IPS DF 6.9 (cell line): ENCODE measurements at places on chromosomes 2 and 18.

GRCh38 chr2:238065071-238065846 lies 4.5 kb downstream of the SCLY start:
- DNase-seq, result no peak

DNA sequence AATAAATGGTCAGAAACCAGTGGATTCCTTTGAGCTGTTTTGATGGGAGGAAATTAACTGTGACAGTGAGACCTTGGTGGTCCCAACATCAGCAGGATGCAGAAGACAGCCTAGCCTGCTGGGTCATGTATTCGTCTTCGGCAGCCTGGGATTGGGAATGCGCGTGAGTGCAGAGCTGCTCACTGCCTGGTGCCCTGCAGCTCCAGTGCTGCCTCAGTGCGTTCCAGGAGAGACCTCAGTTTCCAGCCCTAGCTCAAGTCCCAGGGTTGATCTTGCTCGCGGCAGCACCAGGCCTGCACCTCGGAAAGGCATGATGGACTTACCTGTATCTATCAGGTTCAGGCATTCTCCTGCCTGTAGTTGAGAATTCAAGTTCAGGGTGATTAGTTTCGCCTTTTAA lies 203.9 kb downstream of the SH3RF3 start:
- DNase-seq, result no peak

DNA sequence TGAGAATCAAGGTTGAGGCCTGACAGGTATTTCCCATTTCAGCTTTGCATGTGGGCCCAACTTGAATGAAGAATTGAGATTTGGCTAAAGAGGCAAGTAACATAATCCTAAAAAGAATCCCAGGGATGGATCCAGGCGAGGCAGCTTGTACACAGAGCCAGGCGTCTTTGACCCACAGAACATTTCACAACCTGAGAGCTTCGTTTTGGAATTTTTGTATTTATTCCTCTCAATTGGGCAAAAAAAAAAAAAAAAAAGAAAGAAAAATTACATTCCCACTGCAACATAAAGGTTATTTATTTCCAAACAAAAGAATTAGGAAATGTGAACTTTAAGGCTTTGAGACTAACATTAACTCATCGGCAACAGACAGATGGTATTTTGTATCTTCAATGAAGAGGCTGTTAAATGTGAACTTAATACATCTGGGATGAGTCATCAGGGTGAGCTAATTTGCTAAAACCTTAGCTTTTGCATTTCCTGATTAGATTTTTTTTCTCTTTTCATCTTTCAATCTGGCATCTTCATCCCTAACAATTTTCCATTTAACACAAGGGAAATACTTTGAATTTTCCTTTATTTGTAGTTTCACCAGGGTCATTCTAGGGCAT lies 478.5 kb upstream of the TNP1 start:
- no peak for DNase-seq

GRCh38 chr2:28463211-28463816 lies 32.5 kb upstream of the PLB1 start:
- no peak for DNase-seq

GRCh38 chr2:118604371-118604770 lies 243.1 kb downstream of the EN1 start:
- no peak for DNase-seq

GRCh38 chr2:238843476-238843875 lies 4.4 kb upstream of the TWIST2 start:
- DNase-seq, result no peak

- no peak for DNase-seq
Measured at GRCh38 chr2:26564121-26564644, 77.0 kb downstream of the CIB4 start.

DNA sequence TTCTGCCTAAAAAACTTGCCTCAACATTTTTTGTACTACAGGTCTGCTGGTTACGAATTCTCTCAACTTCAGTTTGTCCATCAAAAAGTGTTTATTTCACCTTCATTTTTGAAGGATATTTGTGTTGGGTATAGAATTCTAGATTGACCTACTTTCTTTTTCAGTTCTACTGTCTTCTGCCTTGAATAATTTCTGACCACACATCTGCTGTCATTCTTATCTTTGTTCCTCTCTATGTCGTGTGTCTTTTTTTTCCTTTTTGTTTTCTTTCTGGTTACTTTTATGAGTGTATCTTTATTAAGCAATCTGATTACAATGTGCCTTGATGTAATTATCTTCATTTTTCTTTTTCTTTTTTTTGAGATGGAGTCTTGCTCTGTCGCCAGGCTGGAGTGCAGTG lies 25.3 kb downstream of the ADCY3 start:
- no peak for DNase-seq

- no peak for DNase-seq
Measured at GRCh38 chr2:196314780-196315179, 143.4 kb upstream of the STK17B start.

DNA sequence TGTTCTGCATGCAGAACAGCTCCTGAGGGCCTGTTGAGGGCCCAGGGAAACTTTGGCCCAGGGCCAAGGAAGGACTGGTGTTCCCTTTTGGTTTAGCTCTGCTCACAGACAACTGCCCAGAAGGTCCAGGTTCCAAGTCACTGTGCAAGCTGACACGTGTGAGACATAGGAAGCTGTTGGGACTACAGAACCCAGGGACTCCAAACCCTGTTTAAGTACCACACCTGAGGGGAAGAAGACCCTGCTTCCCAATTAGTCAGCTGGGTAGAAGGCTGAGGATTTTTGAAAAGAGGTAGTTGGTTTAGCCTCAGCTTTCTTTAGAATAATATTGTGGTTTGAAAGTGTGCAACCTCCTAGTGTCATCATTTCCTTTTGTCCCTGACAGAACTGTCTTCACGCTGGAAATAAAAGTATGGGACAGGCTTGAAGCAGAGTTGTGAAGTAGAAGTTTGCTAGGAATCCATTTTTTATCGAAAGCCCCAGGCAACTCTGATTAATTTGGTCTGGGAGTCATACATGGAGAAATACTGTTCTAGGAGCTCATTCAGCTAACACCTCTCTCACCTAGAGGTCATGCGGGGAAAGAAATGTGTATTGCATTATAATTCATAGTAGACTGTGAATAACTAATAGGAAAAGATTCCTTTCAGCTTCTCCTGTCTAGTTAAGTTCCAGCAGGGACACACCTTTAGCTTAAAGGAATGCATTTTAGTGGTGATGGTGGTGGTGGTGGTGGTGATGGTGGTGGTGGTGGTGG lies 19.9 kb upstream of the IL1RL1 start:
- DNase-seq, result no peak

DNA sequence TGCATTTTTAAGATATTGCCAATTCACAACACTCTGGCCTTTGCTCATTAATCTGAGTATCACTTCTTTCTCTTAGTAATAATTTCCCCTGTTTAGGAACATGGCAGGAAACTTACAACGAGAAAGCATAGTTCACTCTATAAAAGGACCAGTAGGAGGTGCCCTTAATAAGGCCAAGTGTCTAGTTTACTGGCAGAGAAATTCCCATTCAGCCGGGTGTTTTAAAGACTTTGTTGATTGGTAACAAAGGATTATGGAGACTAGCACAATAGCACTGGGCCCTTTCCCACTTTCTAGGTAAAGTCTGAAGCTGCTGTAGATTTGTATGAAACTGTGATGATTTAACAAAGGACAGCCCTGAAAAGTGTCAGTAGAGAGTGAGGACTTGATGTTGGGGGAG lies 3.1 kb downstream of the DCC start:
- DNase-seq, result no peak

- DNase-seq, result no peak
Measured at GRCh38 chr2:69477627-69478026, 40.4 kb upstream of the NFU1 start.

GRCh38 chr18:76952747-76953146 lies 130.4 kb downstream of the ZNF236 start:
- no peak for DNase-seq

- DNase-seq, result no peak
Measured at GRCh38 chr2:71928734-71929481, 218.8 kb downstream of the CYP26B1 start.

DNA sequence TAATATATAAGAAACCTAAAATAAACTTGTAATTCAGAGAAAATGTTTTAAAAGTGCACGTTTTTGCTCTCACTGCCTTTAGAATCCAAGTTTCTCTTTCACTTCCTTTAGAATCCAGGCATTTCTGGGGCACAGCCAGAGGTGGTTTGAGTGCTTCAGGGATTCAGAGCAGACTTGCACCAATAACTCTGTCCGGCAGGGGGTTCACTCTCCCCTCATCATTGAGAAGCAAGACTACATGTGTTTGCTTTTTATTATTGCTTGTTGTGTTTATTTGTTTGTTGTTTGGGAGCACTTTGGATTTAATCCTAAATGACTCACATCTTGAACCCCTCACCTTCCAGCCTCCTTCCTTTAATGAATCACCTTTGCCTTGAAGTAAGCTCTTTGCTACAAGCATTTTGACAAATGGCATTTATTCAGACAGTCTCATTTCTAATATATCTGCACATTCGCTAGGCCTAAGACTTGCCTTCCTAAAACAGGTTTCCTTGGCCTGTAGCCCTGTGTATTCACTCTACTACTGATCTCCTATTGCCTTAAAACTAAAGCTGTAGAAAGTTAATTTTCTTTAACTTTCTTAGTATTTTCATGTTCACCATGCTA lies 233.5 kb upstream of the ATP5MC3 start:
- DNase-seq, result peak; percentile 31

GRCh38 chr2:216391401-216391800 lies 19.1 kb upstream of the MARCHF4 start:
- no peak for DNase-seq

- no peak for DNase-seq
Measured at GRCh38 chr2:224293976-224294375, 107.9 kb downstream of the FAM124B start.

DNA sequence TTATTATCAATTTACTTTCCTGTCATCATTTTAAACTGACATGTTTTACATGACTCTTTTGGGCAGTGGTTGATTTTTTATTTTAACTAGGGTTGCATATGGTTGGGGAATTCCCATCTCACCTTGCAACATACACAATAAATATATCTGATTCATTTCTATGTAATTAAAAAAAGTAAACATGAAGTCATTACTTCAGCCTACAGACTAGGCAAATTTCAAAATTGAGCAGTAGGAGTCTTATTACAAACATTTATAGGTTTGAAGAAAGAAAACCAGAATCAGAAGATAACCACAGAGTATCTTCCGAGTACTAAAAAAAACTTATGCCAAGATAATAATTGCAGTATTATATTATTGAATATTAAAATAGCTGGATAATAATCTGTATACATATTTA lies 377.0 kb upstream of the VRK2 start:
- DNase-seq, result no peak

GRCh38 chr2:8058652-8059051 lies 623.2 kb upstream of the ID2 start:
- DNase-seq, result no peak

- no peak for DNase-seq
Measured at GRCh38 chr2:207257251-207258250, 91.8 kb upstream of the KLF7 start.

DNA sequence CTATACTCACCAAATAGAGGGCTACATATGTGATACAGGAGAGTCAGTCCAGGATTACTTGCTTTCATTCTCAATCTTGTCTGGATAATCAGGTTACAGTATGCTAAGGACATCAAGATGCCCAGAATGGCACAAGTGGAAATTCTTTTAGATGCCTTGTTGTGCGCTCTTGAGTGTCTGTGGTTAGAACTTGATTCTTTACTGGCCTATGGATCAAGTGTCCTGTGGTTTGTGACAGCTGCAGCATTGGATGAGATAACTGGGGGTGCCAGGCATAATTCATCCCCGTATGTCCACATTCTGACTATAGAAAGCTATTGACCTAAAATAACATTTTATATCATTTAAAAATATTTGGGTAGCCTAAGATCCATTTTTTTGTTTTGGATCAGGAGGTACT lies 40.1 kb downstream of the CDC42EP3 start:
- no peak for DNase-seq

DNA sequence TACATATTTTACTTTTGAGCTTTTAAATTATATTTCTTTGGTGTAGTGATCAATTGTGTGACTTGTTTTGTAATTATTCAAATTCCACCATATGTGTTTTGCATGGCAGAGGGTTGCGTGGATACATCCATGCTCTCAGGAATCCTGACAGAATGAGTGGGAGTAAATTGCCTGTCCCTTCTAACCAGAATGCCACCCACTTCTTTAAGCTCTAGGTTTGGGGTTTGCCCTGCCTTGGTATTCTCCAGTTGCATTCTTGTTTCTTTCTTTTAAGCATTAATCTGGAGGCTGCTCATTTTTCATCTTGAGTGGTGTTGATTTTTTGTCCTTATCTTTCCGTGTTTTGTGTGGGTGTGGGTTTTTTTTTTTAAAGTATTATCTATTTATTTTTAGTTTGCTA lies 360.0 kb downstream of the PTPRM start:
- no peak for DNase-seq

DNA sequence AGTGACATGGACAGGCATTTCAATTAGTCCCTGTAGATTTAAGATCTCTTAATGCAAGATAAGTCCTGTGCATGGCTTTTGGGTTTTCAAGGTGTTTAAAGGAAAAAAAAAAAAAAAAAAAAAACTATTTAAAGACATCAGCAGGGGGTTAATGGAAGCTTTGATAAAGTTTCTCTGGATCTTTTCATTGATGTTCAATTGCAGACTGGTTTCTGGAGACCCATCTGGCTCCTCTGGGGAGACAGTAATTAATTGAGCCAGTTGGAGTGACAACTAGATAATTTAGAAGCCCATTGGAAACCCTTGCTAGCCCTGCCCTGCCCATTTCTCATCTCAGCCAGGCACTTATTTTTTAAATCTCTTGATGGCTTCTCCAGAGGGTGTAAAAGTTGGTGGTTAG lies 98.7 kb downstream of the EPHA4 start:
- no peak for DNase-seq
